ENCODE measurements at places on chromosomes 1 and 21.

DNA sequence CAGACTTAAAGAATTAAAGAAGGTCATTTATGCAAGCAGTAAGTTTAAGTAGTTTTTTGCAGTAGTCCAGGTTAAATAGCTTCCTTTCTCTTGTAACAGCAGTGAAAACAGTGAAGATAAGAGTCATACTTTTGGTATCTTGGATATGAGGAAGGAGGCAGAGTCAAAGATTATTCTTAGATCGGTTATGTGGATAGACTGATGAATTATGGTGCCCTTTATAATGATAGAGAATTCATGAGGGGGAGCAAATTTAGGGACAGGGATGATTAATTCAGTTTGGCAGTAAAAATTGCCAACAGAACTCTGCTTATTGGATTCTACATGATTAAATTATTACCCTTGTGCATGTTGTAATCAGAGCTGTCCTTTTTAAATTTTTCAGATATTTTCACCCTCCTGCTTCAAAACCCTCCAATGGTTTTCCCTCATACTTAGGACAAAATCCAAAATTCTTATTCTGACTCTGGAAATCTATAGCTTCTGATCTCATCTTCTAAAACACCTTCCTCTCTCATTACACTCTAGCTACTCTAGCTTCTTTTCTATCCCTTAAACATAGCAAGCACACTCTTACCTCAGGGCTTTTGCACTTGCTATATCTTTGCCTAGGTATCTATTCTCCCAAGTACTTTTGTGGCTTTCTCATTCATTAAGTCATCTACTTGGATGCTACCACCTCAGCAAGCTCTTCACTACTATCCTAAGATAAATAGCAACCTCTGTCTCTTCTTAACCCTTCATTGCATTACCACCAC lies 79.8 kb downstream of the PKN2 start:
- no peak for DNase-seq

DNA sequence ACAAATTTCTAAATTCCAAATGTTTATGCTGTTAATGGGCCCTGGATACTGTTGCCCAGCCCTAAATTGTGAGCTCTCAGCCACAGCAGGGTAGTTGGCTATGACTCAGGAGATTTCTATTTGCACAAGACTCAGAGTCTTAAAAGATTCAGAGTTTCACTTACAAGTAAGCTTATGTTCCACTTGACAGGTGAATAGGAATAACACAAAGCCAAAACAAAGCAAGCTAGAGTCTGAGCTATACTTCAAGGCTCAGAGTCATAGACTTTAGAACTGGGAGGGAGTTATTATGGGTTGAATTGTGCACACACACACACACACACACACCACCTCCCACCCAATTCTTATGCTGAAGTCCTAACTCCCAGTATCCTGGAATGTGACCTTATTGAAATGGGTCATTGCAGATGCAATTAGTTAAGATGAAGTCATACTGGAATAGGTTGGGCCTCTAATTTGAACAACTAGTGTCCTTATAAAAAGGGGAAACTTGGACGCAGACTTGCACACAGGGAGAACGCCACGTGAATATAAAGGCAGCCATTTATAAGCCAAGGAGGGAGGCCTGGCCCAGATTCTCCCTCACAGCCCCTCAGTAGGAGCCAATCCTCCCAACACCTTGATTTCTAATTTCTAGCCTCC lies 30.2 kb downstream of the PRDX6 start:
- DNase-seq, result no peak

- no peak for DNase-seq
Observed at GRCh38 chr1:159986531-159986930, 32.5 kb upstream of the SLAMF9 start.

GRCh38 chr1:89271341-89272015 lies 1.2 kb downstream of the GBP5 start:
- DNase-seq, result no peak

- DNase-seq, result no peak
Observed at GRCh38 chr1:214633686-214634085, 30.7 kb downstream of the CENPF start.

DNA sequence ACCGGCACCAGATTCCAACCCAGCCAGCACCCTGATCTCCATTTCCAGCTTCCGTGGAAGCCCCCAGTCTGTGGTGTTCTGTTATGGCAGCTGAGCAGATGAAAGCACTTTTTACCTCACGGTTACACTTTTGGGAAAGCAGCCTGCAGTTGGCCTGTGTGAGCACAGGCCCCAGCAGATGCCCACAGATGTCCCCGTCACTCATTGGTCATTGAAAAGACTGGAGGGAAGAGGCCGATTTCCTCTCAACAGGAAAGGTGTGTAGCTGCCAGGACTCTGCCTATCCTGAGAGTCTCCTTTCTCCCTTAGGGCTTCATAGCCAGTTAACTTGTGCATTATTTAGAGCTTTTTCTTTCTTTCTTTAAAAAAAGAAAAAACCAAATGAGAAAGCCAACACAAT lies 123.0 kb downstream of the PCBP3 start:
- DNase-seq, result no peak

GRCh38 chr1:83637586-83637985 lies 361.3 kb downstream of the TTLL7 start:
- DNase-seq, result no peak

- no peak for DNase-seq
Observed at GRCh38 chr1:202361701-202362100, 13.2 kb downstream of the PPP1R12B start.

DNA sequence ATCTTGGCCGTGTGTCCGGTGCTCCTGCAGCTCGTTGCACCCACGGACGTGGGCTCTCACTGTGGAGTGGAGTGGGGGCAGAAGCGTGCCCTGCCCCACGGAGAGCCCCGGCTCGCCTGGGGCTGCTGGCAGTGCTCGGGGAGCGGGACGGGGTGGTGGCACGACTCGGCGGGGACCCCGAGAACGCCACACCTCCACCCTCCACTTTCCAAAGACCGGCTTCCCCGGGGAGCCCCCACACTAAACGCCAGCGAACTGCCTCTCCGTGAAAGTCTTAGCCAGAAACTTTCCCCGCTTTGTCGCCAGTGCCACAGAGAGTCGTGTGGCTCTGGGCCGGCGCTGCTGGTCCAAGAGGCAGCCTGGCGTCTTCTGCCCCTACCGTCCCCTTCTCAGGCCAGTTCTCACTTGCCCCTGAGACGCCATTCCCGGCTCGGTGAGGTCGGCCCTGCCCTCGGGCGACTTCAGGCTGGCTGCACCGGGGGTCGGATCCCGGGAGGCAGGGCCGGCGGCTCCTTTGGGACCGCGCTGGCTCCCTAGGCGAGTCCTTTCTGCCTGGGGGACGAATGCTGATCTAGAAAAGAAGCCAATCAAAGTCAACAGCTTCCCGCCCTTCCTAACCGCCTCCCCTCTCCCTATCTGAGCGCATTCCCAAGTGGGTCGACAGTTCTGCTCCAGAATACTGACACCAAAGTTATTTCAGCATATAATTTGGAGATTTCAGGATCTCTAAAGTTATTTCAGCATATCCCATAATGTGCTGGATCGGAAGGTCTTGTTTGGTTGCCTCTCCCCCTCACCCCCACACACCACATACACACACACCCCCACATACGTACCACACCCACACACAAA lies 2.6 kb upstream of the SAMD13 start:
- DNase-seq, result peak; percentile 47

- no peak for DNase-seq
Observed at GRCh38 chr21:31358158-31358557, 14.1 kb upstream of the TIAM1 start.

DNA sequence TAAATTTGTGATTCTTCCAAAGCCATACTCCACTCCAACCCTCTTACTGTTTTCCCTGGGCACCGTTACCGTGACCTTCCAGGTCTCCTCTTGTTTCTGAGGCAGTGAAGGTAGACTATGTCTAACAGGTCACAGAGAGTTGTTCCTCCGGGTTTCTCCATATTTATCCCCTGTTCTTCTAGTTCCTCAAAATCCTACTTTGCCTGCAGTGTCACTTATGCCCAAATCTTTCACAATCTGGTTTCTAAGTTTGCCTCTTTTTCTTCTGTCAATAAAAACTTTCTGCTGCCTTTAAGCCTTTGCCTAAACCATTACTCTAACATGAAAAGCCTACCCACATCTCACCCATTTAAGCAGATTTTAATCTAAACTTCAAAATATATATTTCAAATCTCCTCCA lies 87.7 kb downstream of the C4BPA start:
- DNase-seq, result no peak

GRCh38 chr21:29557200-29557599 lies 258.5 kb downstream of the BACH1 start:
- DNase-seq, result no peak

DNA sequence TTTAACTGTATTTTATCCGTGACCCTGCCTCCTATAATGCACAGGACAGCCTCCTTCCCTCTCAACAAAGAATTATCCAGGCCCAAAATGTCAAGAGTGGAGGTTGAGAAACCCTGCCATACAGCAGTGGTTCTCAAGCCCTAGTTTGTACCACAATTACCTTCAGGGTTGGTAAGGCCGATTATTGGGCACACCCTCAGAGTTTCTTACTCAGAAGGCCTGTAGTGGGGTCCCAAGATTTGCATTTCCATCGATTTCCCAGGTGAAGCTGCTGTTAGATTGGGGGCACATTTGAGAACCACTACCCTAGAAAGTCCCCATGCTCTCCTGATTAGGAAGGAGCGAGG lies 400 bp upstream of the PGBD2 start:
- no peak for DNase-seq

GRCh38 chr1:239817276-239817675 lies 274.4 kb upstream of the FMN2 start:
- no peak for DNase-seq

DNA sequence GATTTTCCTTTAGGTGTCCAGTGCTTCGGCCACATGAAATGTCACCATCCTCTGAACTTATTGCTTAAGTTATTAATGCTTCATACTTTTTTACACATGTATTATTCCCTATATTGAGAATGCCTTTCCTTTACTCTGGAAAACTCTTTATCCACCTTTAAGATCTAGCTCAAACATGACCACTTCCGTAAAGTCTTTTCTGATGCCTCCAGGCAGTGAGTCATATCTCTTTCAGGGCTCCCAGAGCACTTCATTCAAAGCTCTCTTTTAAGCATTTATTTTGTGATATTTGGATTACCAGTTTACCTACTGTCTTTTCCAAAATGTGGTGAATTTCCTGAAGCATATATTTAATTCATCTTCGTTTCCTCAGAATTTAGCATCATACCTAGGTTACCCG lies 178.9 kb downstream of the HS2ST1 start:
- DNase-seq, result no peak

DNA sequence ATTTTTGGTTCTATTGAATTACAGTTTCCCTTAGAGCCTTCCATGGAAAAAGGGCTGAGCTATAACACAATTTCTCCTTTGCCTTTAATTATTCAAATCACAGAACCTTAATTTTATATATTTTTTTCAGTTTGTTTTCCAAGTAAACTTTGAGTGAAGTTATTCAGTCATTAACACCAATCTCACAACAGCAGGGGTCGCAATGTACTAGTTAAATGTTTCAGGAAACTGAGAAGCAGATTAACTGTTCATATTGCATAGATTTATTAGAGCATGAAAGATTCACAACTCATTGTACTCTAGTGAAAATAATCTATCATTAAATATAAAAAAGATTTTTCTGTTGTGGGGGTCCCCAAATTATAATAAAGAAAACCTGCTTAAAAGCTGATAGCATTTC lies 64.1 kb downstream of the KIFAP3 start:
- no peak for DNase-seq

DNA sequence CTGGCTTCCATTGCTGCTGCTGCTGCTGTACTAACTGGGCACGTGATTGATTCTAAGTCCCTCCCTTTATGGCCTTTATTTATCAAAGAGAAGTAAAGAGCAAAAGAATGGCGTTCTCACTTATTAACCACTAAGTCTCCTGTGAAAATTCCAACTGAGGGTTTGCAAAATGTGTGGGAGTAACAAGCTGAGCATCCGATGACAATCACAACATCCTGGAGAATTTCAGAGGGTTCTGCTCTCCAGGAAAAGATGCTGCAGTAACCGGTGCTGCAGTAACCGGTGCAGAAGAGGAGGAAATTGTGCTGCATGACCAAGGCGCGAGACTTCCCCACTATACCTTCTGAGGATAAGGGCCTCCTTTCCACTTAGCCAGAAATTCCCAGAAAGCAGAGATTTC lies 12.7 kb upstream of the MX2 start:
- no peak for DNase-seq

DNA sequence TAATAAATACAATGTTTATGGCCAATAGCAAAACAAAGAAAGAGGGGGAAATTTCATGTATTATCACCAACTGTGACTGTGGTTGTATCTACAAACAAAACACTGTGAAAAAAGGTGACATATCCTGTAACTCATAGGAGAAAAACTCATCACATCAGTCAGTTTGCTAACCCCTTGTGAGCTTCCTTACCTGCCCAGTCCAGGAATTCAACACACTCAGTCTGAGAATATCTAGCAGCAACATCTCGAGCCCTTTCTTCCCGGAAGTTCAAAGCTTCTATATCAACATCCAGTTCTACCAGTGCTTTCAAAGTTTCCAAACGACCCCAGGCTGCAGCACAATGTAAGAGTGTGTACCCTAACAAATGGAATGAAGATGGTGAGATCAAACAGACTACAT lies 11.5 kb downstream of the TEX50 start:
- DNase-seq, result no peak

GRCh38 chr1:180785291-180785690 lies 127.4 kb upstream of the KIAA1614 start:
- DNase-seq, result no peak

DNA sequence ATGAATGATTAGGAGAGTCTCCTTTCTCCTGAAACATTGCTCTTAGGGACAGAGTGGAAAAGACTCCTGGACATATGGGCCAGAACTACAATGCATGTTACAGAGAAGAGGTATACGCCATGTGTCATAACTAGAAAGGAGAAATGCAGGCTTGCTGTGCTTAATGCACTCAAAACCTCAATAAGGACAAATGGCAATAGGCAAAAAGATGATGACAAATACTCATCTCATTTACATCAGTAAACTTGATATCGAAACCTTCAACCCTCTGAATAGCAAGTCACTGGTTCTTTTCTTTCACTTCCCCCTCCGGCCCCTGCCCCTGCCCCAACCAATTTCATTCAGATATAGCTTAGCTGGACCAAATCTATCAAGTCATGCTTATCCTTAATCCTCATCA lies 1.9 kb upstream of the GPR88 start:
- DNase-seq, result no peak

- peak; percentile 46 for DNase-seq
Observed at GRCh38 chr1:202135221-202135721, 9.3 kb downstream of the ARL8A start.

DNA sequence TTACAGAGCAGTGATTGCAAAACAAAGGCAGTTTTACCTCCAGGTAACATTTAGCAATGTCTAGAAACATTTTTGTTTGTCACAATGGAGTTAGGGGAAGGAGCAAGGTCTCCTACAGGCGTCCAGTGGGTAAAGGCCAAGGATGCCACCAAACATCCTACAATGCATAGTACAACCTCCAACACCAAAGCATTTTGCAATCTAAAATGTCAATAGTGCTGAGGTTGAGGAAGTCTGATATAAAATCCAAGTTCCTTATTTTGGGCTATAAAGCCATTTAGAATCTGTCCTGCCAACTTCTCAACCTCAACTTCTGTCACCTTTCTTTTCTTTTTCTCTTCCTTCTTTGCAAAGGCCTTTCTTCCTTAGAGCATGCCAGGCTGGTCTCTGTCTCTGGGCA lies 111.2 kb downstream of the FASLG start:
- DNase-seq, result no peak
